ENCODE measurements at places on chromosomes 11 and 22.

- DNase-seq: no peak
These were observed 7.7 kb downstream of the DRD2 start for GRCh38 chr11:113467545-113467944.

- DNase-seq: no peak
These were observed 87.8 kb upstream of the CRYBB3 start for GRCh38 chr22:25111579-25112517.

GRCh38 chr11:2750682-2751522, 51.1 kb upstream of the KCNQ1OT1 start:
- DNase-seq: no peak

- DNase-seq: peak; percentile 2
These were observed 584.0 kb downstream of the KCNA4 start for GRCh38 chr11:29432719-29433325.

DNA sequence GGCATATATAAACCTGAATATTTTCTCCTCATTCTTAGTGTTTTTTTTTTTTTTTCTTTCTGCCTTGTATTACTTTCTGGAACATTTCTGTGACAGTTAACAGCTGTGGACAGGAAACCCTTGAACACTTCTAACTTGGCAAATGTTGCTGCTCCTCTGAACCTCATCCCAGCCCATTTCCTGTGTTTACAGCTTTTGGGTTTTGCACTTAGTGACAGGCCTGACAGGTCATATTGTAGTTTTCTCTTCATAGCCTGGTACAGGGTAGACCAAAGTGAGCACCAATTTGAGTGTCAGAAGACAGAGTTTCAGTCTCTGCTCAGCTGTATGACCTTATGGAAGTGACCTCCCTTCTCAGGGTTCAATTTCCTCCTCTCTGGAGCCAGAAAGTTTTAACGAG, 91.6 kb downstream of the STIM1 start:
- DNase-seq: peak; percentile 86

- DNase-seq: no peak
These were observed 44.7 kb downstream of the TMEM123 start for GRCh38 chr11:102407901-102408300.

GRCh38 chr11:79167510-79168188, 273.2 kb downstream of the TENM4 start:
- no peak for DNase-seq

DNA sequence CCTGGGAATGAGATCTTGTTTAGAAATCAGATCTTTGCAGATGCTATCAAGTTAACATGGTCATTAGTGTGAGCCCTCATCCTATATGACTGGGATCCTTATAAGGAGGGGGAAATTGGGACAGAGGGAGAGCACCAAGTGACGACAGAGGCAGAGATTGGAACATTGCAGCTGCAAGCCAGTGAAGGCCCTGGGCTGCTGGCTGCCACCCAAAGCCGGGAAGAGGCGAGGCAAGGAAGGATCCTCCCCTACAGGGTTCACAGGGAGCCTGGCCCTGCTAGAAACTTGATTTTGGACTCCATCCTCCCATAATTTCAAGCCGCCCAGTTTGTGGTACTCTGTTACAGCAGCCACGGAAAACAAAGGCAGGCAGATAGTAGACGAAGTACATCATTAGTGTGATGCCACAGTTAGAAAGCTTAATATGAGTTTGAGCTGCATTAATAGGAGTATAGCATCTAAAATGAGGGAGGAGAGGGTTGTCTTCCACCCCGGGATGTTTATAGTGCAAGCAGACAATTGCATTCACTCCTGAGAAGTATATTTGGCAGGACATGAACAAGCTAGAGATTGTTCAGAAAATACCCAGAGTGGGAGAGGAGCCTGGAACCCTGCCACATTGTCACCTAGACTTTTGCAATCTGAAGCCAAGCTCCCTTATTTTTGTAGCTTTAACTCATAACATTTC, 56.8 kb upstream of the CLMP start:
- DNase-seq: no peak

DNA sequence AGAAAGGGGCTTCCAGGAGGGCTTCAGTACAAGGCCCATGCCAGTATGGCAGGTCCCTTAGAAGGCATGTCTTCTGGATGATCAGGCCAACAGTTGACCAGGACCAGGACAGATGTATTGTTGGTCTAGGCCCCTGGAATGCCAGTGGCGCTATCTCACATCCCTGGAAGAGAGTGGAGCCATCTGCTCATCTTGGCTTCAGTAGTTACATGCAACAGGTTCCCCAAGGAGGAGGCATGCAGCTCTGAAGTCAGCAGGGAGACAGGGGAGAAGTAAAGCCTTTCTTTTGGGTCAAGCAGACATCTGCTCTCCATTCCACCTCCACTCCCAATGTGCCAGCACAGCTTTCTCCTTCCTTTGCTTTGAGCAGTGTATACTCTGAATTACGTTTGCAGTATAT, 244.1 kb downstream of the KIRREL3 start:
- DNase-seq: no peak

- no peak for DNase-seq
These were observed 76.9 kb upstream of the EED start for GRCh38 chr11:86167499-86168164.

DNA sequence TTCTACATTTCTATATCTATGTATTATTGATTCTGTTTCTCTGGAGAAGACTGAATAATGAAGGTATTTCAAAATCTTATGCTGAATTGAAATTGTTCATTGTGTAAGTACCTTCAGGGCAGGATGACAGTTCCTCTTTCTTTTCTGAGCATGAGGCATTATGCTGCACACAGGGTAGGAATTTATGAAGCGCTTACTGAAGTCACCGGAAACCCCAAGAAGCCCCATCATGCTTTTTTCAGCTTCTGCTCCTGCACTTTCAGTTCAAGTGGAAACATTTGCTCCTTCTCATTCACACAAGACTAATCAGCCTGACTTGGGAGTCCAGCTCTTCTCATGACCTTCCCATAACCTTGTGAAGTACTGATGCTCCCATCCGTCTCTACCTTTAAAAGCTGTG, 314.7 kb upstream of the SORL1-AS1 start:
- DNase-seq: peak; percentile 55

DNA sequence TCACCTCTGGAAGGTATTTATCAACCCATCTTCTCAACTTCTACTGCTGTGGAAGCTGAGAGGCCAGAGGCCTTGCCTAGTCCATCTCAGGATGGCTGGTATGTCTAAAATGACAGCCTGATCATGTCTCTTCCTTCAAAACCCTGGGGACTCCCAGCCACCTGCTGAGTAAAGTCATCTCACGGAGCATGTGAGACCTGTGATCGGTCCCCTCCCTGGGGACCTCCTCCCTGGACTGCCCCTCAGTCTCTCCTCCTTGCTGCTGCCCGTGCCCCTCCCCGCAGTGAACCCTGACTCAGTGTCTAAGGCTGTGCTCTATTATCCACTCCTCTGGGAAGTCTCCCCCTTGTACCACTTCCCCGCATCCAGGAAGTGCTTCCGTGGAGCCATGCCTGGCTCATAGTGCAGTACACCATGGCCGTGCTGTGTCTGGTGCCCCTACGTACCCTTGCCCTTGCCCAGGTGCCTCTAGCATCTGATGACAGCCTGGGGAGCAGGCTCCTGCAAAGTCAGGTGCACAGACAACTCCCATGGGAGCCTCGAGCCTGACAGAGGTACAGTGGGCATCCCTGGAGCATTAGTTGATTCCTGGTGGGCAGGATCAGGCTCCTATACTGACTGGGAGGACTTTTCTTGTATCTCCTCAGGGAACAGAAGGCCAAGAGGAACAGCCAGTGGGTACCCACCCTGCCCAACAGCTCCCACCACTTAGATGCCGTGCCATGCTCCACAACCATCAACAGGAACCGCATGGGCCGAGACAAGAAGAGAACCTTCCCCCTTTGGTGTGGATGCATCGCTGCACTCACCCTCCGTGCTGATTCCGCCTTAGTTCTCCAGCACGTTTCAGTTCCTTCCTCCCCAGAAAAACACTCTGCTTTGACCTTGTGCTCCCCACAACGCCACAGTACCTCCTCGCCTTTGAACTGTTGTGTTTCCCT, 13.8 kb downstream of the SMARCB1 start:
- DNase-seq: peak; percentile 93

- DNase-seq: no peak
These were observed 5.4 kb upstream of the TMPRSS4 start for GRCh38 chr11:118071416-118072030.

- DNase-seq: no peak
These were observed 1.7 kb upstream of the PARVA start for GRCh38 chr11:12375720-12376119.

DNA sequence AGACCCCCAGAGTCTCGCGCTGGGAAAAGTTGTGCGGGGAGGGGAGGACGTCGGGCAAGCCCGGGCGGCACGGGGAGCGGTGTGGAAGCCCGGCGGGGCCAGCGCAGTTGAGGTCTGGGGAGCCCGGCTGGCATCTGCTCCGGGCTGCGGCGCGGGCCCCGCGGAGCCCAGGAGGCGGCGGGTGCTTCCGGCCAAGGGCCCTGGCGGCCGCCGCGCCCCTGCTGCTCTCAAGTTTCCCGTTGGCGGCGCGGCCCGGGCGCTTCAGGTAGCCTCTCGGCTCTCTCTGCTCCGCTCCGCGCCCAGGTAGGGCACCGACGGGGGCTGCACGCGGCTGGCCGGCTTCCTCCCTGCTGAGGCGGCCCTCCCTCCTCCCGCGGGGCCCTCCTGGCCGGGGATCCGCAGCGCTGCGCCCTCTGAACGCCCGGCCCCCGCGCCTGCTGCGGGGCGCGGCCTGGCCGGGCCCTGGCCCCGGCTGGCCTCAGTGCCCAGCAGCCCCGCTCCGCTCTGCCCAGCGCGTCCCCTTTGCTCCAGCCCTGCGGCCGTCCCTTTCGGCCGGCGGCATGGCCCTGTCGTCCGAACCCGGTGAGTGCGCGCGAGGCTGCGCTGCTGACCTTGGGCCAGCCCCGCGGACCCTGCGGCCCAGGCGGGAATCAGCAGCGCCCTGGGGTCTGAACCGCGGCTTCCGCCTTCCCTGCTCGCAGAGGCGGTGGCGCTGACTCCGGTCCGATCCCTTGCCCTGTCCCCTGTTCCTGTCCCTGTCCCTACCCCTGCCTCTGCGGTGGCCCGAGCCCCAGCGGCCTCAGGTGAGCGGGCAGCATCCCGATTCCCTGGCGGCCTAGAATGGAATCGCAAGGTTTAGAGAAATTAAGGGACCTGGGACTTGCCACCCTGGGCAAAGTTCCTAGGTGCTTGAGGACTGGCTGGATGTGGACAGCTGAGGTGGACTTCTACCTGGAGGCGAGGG, 4.3 kb upstream of the AMPD3 start:
- peak; percentile 43 for DNase-seq

DNA sequence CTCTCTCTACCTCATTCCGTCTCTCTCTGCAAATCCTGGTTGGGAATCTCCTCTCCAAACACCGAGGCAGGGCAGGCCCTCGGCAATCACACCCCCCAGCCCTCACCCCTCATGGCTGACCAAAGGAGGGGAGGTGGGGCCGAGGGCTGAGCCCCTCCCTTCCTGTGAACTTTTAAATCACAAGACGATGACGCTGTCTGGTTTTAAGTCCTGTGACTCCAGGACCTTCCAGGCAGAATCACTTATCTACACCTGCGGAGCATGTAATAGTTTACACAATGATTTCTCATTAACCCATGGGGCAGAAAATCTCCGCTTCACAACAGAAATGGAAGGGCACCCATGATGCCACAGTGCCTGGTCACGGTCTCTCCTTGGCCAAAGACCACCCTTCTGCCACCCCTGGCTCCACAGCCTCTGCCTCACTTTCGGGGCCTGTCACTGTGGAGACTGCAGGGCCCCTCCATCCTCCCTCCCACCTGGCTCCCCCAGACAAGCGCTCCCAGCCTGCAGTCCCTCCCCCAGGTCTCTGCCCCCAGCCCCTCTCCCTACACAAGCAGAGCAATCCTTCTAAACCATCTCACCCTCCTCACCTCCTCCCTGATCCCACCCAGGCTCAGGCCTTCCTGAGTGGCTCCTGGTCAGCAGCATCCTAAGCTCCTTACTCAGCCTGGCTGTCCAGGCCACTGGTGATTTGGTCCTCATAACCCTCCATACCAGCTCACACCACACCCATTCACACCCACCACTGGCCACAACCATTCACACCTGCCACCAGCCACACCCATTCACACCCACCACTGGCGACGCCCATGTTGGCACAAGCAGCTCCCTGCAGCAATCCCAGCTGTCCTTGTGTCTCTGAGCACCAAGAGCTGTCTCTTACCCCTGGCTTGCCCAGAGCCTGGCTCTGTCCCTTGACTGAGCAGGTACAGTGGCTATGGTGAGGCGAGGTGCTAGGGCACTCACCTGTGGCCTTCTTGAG, 30.7 kb upstream of the ARFGAP3 start:
- no peak for DNase-seq

GRCh38 chr22:29830585-29830984, 7.5 kb downstream of the ASCC2 start:
- DNase-seq: no peak

- no peak for DNase-seq
These were observed 93.6 kb downstream of the DDX10 start for GRCh38 chr11:108758458-108758857.

DNA sequence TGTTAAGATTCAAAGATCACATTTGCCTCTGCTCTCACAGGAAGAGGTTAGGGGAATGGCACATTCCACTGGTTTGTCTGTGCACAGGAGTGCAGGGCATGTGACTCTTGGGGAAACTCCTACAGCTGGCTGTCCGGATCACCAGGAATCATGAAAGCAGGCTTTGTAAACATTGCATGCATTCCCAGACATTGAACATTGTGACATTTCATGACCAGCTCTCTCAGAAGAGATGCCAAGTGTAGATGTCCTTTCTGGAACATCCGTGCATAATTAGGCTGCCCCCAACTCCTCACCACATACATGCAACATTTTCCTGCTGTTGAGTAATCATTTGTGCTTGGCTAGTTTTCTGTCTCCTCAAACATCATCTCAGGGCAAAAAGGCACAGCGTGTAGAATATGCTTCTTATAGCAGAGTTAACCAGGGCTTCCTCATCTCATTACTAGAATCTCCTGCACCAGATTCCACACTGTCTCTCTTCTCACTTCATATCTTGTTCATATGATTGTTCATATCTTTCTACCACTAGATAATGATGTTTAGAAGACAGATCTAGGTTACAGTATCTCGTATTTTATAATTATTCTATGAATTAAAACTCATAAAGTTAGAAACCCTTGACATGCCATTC, 694.7 kb downstream of the NTM start:
- DNase-seq: no peak

- no peak for DNase-seq
These were observed 26.1 kb upstream of the CHRM4 start for GRCh38 chr11:46417711-46418110.

- DNase-seq: no peak
These were observed 9.2 kb downstream of the MAPK1 start for GRCh38 chr22:21858025-21858764.

- DNase-seq: no peak
These were observed 101.7 kb upstream of the CSNK2A3 start for GRCh38 chr11:11454671-11455223.

DNA sequence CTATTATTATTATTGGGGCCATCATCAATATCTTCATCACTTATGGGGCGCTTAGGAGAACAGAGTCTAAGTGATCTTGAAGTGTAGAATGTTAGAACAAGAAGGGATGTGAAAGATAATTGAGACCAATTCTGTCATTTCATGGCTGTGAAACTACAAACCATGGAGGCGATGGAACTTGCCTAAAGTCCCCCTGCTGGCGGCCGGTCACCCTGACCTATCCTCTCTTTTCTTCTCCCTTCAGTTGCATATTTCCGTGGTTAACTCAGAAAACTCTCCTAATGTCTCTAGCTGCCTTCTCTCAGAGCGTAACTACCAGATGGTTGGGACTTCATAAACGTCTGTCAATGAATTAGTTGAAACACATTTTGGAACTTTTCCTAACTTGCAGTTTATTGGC, 6.6 kb upstream of the OR4B1 start:
- DNase-seq: peak; percentile 2
